ENCODE measurements at places on chromosomes 16 and 17. TPM values are rescaled to one million over a fixed set of nuclear protein-coding genes. Genes with fewer than 3 reads are reported as not detected.

DNA sequence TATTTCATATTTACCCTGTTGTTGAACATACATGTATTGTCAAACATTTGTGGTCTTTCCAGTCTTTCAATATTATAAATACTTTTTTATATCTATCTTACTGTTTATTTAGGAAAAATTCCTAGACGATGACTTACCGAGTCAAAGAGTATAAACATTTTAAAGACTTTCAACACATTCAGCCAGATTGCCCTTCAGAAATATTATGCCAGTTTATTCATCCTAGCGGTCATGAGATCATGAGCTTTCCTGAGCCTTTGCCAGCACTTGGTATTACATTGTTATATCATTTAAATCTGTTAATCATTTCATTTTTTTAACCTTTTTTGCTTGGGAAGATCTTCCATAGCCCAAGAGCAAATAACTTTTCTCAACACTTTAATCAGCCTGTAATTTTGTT is 197.4 kb downstream of the SPECC1 start:
- DNase-seq = peak; percentile 37

GRCh38 chr16:25941800-25942499 is 250.2 kb downstream of the HS3ST4 start:
- DNase-seq = no peak

GRCh38 chr16:16867973-16868372 is 489.0 kb downstream of the NPIPA7 start:
- no peak for DNase-seq

GRCh38 chr17:4980644-4981216 is 6.7 kb downstream of the CAMTA2 start:
- DNase-seq = no peak

DNA sequence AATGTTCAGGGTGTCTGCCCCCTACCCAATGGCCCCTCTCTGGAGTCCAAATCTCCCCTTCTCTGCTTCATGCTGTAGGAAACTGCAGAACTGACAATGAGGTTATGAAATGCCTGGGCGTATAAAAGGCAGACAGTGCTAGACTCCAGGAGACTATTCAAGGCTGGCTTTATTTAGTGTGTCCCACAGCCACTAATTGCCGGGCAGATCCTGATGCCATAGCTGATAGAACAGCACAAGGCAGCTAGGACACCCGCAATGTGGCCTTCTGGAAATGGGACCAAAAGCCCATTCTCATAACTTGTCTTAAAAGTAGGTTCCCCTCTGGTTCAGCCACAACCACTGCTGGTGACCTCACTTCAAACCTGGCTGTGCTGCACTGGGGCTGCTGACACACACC is 28.5 kb upstream of the CD300E start:
- DNase-seq = no peak

- DNase-seq = no peak
Observed at GRCh38 chr16:72084445-72084844, 9.0 kb downstream of the TXNL4B start.

- peak; percentile 80 for DNase-seq
Observed at GRCh38 chr17:10737168-10737622, 7.4 kb upstream of the TMEM220 start.

DNA sequence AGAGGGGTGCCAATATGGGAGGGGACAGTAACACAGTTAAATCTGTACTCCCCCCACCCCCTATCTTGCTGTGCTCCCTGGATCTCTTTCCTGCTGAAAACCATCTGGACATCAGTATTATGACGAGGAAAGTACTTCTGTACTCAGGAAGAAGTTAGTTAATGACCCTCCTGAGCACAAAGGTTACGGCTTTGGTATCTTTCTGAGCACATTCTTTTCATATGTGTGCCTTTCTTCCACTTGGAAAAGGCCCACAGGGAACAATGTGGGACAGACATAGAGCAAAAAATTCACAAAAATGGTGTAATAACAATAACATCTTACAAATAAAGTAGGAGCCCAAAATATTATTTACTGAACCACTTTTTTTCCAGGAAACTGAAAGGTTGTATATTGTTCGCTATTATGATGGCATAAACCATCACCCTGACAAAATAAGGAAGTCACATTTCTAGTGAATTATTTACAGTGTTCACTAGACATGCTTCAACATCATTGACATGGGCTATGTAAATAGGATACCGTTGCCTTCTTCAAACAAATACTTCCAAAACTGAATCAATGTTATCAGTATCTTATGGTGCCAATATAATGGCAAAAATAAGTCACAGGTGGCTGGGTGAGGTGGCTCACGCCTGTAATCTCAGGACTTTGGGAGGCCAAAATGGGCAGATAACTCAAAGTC is 5.5 kb downstream of the WIPI1 start:
- DNase-seq = no peak

DNA sequence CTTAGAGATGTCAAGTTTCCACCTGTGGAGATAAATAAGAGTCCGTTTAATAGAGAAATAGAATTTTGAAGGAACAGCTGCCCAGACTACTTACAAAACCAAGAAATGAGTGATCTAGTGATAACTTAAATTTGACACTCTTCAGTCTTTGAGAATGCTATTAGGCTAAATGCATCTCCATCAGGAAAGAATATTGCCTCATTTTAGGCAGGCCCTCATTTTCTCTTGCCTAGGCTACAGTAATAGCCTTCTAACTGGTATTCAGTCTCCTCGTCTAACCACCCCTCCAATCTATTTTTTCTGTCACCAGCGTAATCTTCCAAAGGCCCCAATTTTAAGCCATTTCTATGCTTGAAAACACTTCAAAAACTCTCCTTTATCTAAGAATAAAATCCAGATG is 537.8 kb upstream of the CA10 start:
- no peak for DNase-seq

DNA sequence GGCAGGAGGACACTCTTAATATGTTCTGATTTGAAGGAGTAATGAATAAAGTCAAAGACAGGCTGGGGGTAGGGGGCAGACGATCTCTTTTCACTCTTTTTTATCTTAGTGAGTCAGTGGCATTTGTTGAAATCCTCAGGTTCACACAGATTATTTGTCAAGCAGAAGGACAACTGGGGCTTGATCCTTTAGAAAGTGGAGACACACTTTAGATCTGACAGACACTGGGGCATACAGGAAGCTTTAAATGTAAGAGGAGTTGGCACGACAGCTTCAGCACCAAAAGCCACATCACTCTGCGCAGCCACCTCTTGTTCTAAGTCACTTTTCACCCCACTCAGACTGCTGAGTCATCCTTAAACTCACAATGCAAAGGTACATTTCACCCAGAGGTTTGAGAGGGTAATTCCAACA is 121.5 kb downstream of the STXBP4 start:
- DNase-seq = no peak

- no peak for DNase-seq
Observed at GRCh38 chr17:81132770-81133723, 32.3 kb upstream of the PVALEF start.

GRCh38 chr16:79543219-79543618 is 57.3 kb downstream of the MAF start:
- no peak for DNase-seq

GRCh38 chr17:52546990-52547389 is 388.5 kb upstream of the CA10 start:
- no peak for DNase-seq

DNA sequence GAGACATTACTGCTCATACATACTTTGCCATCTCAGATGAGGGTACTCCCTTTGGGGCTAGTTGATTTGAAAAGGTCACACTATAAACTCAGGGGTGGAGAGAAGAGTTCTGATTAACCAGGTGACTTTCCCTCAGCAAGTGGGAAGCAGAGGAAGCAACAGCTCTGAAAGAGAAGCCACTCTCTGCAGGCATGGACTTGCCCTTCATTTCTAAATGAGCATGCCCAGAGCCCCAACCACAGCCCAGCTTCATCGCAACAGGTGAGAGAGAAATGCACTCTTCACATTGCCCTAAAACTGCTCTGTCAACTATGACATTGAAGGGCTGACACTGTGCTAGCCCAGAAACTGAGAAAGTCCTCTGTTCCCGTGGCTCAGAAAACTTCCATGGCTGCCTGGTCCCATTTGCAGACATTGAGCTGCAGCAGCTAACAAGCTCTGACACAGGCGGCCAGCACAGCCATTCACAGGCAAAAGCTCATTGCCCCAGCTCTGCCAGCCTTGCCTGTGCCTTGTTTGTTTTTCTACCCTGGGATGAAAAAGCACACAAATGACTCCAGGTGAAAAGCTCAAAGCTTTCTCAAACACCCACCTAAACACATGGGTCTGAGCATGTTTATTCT is 419.8 kb upstream of the DYNLRB2 start:
- no peak for DNase-seq

DNA sequence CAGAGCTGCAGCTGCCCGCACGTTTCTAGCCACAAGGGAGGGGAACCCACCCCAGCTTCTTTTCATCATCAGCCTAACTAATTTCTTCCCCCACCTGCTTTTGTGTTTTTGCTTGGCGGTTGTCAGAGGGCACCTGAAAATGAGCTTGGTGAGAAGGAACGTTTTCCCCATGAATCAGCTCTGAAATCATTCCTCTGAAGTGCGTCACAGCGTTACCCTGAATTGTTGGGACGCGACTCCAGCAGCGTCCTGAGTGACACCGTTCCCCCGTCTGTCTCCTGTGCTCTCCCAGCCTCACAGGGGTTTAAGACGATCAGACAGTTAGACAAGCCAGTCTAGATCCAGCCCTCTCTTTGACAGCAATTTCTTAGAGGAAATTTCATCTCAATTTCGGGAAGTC is 722.9 kb upstream of the EEF2KMT start:
- no peak for DNase-seq

GRCh38 chr17:82110298-82110697 is 12.3 kb upstream of the FASN start:
- DNase-seq = no peak

- DNase-seq = no peak
Observed at GRCh38 chr16:75479421-75479990, 15.0 kb upstream of the TMEM170A start.

GRCh38 chr17:76200354-76200753 is 39.9 kb downstream of the RNF157 start:
- no peak for DNase-seq

- no peak for DNase-seq
Observed at GRCh38 chr16:2675021-2675420, 7.3 kb upstream of the KCTD5 start.

DNA sequence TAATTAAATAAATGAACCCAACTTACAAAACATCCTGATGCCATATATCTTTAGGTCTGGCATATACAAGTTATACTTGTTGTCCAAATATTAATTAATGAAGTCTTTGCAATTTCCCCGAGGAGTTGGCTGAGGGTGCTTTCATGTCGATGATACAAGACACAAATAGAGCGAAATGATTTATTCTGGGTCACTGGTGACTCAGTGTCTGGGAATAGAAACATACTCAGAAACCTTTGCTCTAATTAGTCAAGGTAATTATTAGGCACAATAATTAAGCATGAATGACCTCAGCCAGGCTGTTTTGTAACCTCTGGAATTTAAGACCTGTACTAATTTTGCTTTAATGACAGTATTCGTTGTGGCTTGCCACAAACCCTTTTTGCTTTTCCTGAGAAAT is 37.0 kb upstream of the HAPSTR1 start:
- DNase-seq = no peak

GRCh38 chr16:16021988-16022682 is 72.7 kb downstream of the ABCC1 start:
- peak; percentile 95 for DNase-seq

- DNase-seq = no peak
Observed at GRCh38 chr16:30637944-30638343, 12.8 kb upstream of the PRR14 start.

DNA sequence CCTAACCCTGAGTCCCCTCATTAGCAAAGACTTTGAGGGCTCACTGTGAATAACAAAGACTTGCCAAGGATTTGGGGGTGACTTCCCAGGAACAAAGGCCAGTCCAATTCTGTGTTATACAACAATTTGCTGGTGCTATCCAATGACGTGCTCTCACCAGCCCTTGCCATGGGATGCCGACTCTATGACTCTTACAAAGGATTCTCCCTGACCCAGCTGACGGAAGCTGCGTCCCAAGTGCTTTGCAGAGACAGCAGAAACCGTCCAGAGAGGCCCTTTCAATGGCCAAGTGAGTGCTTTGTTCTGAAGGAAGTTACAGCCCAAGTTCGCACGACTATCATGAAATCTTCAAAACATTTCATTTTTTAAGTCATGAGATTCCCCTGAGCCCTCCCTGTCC is 345.3 kb upstream of the TNRC6C start:
- no peak for DNase-seq

- no peak for DNase-seq
Observed at GRCh38 chr17:45893725-45894021, 681 bp upstream of the MAPT start.

DNA sequence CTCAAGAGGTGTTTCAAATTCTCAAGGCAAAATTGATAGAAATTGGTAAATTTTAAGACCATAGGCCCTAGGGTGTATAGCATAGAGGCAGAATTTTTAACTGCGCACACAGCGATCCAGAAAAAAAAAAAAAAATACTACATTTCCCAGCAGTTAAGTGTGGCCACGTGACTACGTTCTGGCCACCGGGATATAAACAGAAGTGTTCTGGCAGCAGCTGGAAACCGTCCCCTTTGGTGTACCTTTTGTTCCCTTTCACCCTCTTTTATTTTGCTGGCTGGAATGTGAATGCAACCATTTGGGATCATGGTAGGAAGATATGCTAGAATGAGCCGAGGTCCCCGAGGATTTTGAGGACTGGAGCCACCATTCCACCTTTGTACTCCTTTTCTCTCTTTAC is 52.7 kb upstream of the AKAP1 start:
- no peak for DNase-seq

GRCh38 chr17:63278728-63279442 is 167.2 kb downstream of the CYB561 start:
- no peak for DNase-seq

- no peak for DNase-seq
Observed at GRCh38 chr17:48439110-48439850, 9.3 kb upstream of the SKAP1 start.

Gene PRSS36
- 18.3 TPM for total RNA-seq

Gene ZBTB4
- 77.7 TPM for total RNA-seq

Gene GPRC5B
- total RNA-seq = 23.2 TPM

Gene CDRT4
- total RNA-seq = 6.3 TPM

Gene SLC6A2
- total RNA-seq = 0.26 TPM

Gene NMRAL1
- 51.3 TPM for total RNA-seq

Gene ARHGAP44
- 2.3 TPM for total RNA-seq

Gene ANKRD40CL
- not detected for total RNA-seq

Gene FOXF1
- 0.27 TPM for total RNA-seq

Gene ZP2
- total RNA-seq = not detected

Gene TLCD3A
- total RNA-seq = 6.7 TPM

Gene NKD1
- total RNA-seq = 3.8 TPM

All from adrenal gland (tissue), 19 donors.